ENCODE measurements at places on chromosomes 16 and 17.

- H3K27me3 ChIP-seq = no peaks in the 10 kb centered on the region
- peaks cover 2% of the 10 kb centered on the region for H3K4me1 ChIP-seq
- H3K4me3 ChIP-seq = no peak overlapping the region
These were observed 7.1 kb upstream of the ARL5C start for GRCh38 chr17:39173080-39173479.

GRCh38 chr17:27352448-27353032, 58.6 kb downstream of the WSB1 start:
- peak overlapping the region; percentile 93 for H3K27ac ChIP-seq
- DNase-seq = no peak
- H3K4me1 ChIP-seq = peaks cover 57% of the 10 kb centered on the region
- no peaks in the 10 kb centered on the region for H3K27me3 ChIP-seq

DNA sequence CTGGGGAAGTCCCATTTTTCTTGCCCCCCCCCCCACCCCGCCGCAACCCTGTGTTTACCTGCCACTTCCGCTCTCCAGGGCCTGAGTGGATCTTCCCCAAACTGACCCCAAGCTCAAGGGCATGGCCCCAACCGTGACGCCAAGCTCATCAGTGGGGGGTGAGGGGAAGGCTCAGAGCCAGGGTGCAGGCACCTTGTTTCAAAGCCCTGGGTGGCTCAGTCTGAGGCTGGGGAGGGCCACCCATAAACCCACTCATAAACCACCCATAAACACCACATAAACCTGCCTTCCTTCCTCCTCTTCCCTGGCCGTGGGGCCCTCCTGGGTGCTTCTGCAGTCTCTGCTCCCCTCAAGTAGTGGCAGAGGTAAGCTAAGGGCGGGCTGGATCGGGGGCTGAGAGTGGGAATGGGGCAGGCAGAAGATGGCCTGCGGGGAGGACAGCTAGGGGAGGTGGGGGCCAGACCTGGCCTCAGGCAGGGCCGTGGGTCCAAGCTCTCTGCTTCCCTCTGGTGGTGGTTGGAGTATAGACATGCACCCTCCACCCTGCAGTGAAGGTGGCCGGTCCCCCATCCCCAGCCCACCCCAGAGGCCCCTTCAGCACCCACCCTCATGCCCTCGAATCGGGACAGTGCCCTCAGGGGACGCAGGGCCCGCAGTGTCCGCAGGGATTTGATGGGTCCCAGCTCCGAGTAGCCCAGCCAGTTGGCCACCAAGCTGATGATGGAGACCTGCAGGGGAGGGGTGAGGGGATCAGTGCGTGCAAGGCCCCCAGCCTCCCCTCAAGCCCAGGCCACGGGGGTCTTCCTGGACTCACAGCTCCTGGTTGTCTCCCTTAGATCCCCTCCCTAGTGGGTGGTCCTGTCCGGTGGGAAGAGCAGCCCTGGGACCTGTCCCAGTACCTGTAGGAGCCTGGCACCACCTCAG, 14.6 kb upstream of the CD79B start:
- no peaks in the 10 kb centered on the region for H3K4me1 ChIP-seq
- no peak overlapping the region for H3K4me3 ChIP-seq
- H3K36me3 ChIP-seq = no peaks in the 10 kb centered on the region
- no peaks in the 10 kb centered on the region for H3K27me3 ChIP-seq
- H3K27ac ChIP-seq = no peak overlapping the region

DNA sequence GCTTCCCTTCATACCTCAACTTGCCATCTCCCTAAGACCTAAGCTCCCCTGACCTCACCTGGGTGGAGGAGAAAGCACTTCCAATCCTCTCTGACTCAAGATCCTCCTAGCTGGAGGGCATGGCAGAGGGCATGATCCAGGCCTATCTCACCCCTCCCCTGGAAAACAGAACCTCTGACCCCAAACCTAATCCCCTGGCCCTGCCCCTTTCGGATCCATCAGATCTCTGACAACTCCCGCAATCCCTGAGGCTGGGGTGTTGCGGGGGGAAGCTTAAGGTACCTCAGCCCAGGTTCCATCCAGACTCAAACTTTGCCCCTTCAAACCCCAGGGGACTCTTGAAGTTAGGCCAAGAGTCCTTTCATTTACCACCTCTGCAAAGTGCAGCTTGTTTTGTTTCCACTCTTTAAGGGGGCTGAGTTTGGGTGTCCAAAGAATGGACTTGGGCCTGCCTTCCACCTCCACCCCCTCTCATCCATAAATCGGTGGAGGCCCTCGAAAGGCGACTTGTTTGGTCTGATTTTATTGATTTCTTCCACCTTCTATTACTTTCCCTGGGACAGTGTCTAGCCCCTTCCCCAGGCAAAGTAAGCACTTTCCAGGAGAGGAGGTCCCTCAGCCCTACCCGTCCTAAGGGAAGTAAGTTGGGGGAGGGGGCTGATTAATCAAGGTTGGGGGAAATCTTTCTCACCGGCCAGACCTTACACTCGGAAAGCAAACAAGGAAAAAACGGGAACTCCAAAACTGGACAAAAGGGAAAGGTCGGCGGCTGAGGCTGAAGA, 2.6 kb downstream of the EPOP start:
- DNase-seq = no peak
- no peaks in the 10 kb centered on the region for H3K36me3 ChIP-seq
- H3K4me1 ChIP-seq = peaks cover 18% of the 10 kb centered on the region
- no peak overlapping the region for H3K4me3 ChIP-seq
- no peaks in the 10 kb centered on the region for H3K27me3 ChIP-seq
- H3K27ac ChIP-seq = no peak overlapping the region

DNA sequence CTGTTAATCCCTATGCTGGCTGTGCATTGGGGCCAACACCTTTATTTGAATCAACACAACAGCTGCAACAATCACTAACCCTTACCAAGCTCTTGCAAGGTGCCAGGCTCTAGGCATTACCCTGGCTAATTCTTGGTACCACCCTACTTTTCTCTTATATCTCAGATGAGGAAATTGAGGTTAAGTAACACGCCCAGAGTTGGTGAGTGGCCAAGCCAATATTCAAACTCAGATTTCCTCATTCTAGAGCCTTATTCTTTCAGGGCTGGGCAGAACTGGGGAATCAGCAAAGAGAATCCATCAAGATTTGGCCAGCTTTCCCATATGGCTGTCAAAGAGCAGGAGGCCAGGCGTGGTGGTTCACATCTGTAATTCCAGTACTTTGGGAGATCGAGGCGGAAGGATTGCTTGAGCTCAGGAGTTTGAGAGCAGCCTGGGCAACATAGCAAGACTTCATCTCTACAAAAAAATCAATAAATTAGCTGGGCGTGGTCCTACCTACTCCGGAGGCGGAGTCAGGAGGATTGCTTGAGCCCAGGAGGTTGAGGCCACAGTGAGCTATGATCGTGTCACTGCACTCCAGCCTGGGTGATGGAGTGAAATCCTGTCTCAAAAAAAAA, 23.7 kb downstream of the ARSG start:
- DNase-seq = no peak
- no peak overlapping the region for H3K4me3 ChIP-seq
- H3K4me1 ChIP-seq = peaks cover 77% of the 10 kb centered on the region
- H3K27me3 ChIP-seq = no peaks in the 10 kb centered on the region
- no peak overlapping the region for H3K27ac ChIP-seq
- H3K36me3 ChIP-seq = no peaks in the 10 kb centered on the region

GRCh38 chr17:12007466-12007865, 10.2 kb upstream of the ZNF18 start:
- H3K4me3 ChIP-seq = no peak overlapping the region
- H3K4me1 ChIP-seq = no peaks in the 10 kb centered on the region
- H3K27ac ChIP-seq = no peak overlapping the region

DNA sequence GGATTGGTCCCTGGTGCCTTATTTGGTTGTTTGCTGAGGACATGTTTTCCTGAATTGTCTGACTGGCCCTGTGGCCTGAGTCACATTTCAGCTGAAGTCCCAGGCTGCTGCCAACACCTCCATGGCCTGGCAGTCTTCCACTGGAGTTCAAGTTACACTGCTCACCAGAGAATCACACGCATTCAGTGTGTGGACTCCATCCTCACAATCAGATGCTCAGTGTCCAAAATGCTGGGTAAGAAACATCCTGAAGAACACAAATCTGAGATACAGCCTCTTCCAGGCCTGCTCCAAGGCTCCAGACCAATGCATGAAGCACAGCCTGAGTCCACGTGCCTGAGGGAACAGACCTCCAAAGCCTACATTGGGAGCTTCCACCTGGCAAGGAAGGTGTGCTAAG, 19.2 kb downstream of the CD300LB start:
- H3K27ac ChIP-seq = no peak overlapping the region
- H3K27me3 ChIP-seq = peaks cover under 1% of the 10 kb centered on the region
- H3K4me3 ChIP-seq = no peak overlapping the region
- DNase-seq = no peak

- DNase-seq = peak; percentile 69
- no peak overlapping the region for H3K27ac ChIP-seq
- no peak overlapping the region for H3K4me3 ChIP-seq
- H3K4me1 ChIP-seq = peaks cover 6% of the 10 kb centered on the region
- no peaks in the 10 kb centered on the region for H3K27me3 ChIP-seq
- no peaks in the 10 kb centered on the region for H3K36me3 ChIP-seq
These were observed 914.9 kb downstream of the KCNJ2 start for GRCh38 chr17:71084219-71084618.

DNA sequence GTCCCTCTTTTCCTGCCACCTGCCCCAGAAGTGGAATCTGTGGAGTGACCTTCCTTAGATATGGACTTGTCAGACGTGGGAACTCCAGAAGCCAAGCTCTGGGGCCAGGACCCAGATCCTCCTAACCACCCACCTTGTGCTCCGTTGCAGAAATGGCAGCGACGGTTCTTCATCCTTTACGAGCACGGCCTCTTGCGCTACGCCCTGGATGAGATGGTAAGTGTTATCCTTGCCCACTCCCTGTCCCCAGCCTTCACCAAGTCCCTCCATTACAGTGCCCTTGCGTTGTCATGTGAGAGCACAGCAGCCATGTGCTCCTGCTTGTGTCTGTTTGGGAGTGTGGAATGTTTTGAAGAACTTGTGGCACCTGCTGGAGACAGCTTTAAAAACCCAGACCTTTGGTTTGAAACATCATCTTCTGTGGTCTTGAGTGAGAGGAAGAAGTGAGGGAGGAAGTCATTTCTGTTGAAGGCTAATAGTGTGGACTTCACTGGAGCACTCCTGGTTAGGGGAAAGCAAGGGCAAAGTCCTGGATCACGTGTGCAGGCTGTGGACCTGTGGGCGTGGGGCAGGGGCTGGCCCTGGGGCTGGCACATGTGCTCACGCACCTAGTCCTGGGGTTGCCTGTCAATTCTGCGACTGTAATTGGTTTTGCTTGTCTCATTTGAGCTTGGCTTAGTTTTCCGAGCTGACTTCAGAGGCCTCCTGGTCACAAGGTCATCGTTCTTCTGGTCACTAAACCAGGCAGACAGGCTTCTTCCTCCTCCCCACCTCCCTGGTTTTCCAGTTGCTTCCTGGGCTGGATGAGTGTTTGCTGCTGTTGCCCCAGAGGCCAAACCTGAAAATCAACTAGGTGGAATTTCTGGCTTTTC, 35.8 kb downstream of the MPRIP start:
- H3K27me3 ChIP-seq = no peaks in the 10 kb centered on the region
- no peak overlapping the region for H3K4me3 ChIP-seq
- peaks cover 10% of the 10 kb centered on the region for H3K4me1 ChIP-seq
- peaks cover 13% of the 10 kb centered on the region for H3K36me3 ChIP-seq
- no peak overlapping the region for H3K27ac ChIP-seq

DNA sequence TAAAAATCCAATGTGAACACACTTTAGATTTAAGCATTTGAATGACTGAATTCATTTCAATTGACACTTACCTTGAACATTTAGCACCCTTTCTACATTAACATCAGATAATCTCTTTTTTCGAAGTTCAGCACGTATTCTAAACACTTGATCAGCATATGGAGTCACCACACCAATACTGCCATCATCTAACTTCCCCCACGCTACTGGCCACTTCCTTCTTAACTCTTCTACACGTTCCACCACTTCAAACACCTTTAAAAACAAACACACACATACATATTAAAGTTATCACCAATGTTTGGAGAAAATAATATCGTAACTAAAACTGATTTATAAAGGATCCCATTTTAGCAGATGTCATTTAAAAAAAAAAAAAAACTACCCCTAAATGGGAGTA, 93.5 kb downstream of the CACNG1 start:
- no peaks in the 10 kb centered on the region for H3K27me3 ChIP-seq
- no peak for DNase-seq
- peaks cover 10% of the 10 kb centered on the region for H3K36me3 ChIP-seq
- no peaks in the 10 kb centered on the region for H3K4me1 ChIP-seq
- H3K4me3 ChIP-seq = no peak overlapping the region

GRCh38 chr17:534071-534691, 180.5 kb downstream of the VPS53 start:
- no peaks in the 10 kb centered on the region for H3K4me1 ChIP-seq
- H3K4me3 ChIP-seq = no peak overlapping the region
- H3K27me3 ChIP-seq = no peaks in the 10 kb centered on the region
- peaks cover 5% of the 10 kb centered on the region for H3K36me3 ChIP-seq
- H3K27ac ChIP-seq = no peak overlapping the region

DNA sequence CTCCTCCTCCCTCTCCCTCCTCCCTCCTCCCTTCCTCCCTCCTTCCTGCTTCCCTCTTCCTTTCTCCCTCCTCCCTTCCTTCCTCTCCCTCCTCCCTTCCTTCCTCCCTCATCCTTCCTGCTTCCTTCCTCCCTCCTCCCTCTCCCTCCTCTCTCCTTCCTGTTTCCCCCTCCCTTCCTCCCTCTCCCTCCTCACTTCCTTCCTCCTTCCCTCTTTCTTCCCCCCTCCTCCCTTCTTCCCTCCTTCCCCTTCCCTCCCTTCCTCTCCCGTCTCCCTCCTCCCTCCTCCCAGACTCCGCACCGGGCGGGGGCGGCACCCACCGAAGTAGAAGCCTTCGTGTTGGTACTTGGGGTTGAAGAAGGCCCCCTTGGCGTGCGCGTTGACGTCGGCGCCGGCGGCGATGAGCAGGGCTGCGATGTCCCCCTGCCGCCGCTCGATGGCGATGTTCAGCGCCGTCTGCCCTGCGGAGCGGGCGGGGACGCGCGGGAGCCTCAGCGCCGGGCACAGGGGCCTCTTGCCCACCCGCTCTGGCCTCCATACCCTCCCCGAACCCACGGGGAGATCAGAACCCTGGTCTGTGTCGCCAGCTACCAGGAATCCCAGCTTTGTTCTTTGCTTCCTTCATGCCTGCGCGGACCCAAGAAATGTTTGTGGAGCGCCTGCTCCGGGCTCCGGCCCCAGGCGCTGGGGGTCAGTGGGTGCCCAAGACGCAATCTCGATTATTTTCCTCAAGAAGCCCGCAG, 22.2 kb downstream of the TRPV3 start:
- H3K4me3 ChIP-seq = peak overlapping the region; percentile 39
- DNase-seq = peak; percentile 76
- no peaks in the 10 kb centered on the region for H3K36me3 ChIP-seq
- peak overlapping the region; percentile 60 for H3K27ac ChIP-seq

GRCh38 chr16:50568187-50568815, 20.1 kb downstream of the NKD1 start:
- no peaks in the 10 kb centered on the region for H3K27me3 ChIP-seq
- no peak overlapping the region for H3K4me3 ChIP-seq
- no peak for DNase-seq
- no peaks in the 10 kb centered on the region for H3K36me3 ChIP-seq
- H3K27ac ChIP-seq = no peak overlapping the region
- no peaks in the 10 kb centered on the region for H3K4me1 ChIP-seq

DNA sequence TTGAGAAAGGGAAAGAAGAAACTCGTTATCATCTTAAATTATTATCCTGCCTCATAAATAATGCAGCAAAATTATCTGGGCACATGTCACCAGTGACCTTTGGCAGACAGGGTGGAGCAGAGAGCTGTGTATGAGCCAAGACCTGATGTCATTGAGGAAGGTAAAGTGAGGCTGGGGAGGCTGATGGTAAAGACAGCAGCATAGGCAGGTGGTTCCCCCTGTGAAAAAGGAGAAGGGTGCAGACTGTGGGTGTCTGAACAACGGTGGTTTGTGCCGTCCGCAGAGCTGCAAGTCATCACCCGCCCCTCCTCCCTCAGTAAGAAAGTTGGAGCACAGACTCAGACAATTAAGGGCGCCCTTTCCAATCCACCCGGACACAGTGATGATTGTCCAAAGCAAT, 30.8 kb upstream of the METTL16 start:
- no peak overlapping the region for H3K27ac ChIP-seq
- H3K4me3 ChIP-seq = no peak overlapping the region
- no peak for DNase-seq
- no peaks in the 10 kb centered on the region for H3K36me3 ChIP-seq
